Tibial nerve (tissue), 4 donors: ENCODE measurements at places on chromosomes 3 and 15. TPM values are rescaled to one million over a fixed set of nuclear protein-coding genes. Genes with fewer than 3 reads are reported as not detected.

DNA sequence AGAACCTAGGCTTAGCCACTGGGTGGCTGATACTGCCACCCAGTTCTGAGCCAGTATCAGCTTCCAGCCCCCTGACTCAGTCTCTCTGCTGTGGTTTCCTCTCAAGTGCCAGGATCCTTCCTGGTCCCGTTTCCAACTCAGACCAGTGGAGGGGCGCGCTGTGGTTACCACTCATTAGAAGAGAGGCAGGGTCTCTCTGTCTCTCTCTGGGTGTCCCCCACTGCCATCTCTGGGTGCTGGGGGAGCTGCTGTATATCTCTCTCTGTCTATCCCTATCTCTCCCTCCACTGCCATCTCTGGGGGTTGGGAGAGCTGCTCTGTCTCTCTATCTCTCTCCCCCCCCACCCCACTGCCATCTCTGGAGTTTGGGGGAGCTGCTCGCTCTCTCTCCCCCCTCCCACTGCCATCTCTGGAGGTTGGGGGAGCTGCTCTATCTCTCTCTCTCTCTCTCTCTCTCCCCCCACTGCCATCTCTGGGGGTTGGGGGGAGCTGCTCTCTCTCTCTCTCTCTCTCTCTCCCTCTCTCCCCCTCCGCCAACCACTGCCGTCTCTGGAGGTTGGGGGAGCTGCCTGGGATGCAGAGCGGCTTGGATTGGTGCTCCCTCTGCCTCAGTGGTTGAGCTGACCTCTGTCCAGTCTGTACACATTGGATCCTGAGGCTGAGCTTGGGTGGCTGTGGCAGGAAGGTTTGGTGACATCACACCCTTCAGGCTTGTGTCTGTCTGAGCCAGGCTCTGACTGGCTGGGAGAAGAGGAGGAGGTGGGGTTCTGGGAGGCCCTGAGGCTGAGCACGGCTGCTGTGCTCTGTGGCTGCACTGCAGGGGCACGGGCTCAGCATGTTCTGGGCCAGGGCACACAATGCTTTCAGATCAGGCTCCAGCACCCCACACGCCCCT lies 98.9 kb downstream of the APBA2 start:
- H3K4me3 ChIP-seq, result no peak overlapping the region
- no peaks in the 10 kb centered on the region for H3K27me3 ChIP-seq
- no peaks in the 10 kb centered on the region for H3K4me1 ChIP-seq
- H3K36me3 ChIP-seq, result no peaks in the 10 kb centered on the region

DNA sequence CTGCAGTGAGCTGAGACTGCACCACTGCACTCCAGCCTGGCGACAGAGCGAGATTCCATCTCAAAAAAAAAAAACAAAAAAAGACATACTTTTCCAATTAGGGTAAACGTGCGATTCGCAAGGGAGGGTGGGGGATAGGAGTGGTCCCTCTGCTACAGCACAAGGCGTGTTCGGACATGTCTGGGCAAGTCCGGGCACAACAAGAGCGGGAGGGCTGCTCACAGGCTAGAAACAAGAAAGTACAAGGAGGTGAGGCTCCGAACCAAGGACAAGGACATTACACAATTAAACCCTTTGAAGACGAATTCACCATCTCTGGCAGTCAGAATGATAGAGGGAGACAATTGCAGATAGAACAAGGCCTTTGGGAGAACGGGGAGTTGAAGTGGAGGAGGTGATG lies 32.2 kb upstream of the BCL2A1 start:
- H3K27me3 ChIP-seq, result no peaks in the 10 kb centered on the region
- H3K4me1 ChIP-seq, result no peaks in the 10 kb centered on the region
- no peak overlapping the region for H3K27ac ChIP-seq

GRCh38 chr3:38171622-38172021 lies 6.3 kb downstream of the OXSR1 start:
- no peaks in the 10 kb centered on the region for H3K27me3 ChIP-seq
- no peak overlapping the region for H3K27ac ChIP-seq
- no peaks in the 10 kb centered on the region for H3K36me3 ChIP-seq
- no peak for DNase-seq
- no peak overlapping the region for H3K4me3 ChIP-seq
- no peaks in the 10 kb centered on the region for H3K4me1 ChIP-seq

GRCh38 chr15:58472821-58473581 lies 41.2 kb downstream of the LIPC start:
- no peaks in the 10 kb centered on the region for H3K36me3 ChIP-seq
- H3K4me3 ChIP-seq, result no peak overlapping the region
- H3K27ac ChIP-seq, result no peak overlapping the region
- no peak for DNase-seq
- H3K4me1 ChIP-seq, result no peaks in the 10 kb centered on the region
- no peaks in the 10 kb centered on the region for H3K27me3 ChIP-seq

DNA sequence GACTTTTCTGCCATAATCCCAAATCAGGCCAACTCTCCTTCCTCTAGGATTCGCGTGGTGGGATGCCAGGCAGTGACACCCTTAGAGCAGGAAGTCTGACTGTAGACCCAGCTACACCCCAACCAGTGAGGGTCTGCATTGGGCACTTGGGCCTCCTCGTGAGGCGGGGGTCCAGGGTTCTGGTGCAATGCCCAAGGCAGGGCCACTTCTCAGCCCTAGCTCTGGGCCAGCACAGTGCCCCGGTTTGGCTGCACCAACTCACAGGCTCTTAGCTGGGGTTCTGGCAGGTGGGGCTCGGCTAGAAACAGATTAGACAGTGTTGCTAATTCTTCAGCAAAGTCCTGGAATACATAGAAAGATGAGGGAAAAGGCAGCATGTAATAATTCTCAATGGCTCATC lies 12.7 kb downstream of the CDAN1 start:
- no peak overlapping the region for H3K27ac ChIP-seq
- H3K36me3 ChIP-seq, result no peaks in the 10 kb centered on the region
- no peak for DNase-seq
- H3K4me1 ChIP-seq, result no peaks in the 10 kb centered on the region
- no peaks in the 10 kb centered on the region for H3K27me3 ChIP-seq

DNA sequence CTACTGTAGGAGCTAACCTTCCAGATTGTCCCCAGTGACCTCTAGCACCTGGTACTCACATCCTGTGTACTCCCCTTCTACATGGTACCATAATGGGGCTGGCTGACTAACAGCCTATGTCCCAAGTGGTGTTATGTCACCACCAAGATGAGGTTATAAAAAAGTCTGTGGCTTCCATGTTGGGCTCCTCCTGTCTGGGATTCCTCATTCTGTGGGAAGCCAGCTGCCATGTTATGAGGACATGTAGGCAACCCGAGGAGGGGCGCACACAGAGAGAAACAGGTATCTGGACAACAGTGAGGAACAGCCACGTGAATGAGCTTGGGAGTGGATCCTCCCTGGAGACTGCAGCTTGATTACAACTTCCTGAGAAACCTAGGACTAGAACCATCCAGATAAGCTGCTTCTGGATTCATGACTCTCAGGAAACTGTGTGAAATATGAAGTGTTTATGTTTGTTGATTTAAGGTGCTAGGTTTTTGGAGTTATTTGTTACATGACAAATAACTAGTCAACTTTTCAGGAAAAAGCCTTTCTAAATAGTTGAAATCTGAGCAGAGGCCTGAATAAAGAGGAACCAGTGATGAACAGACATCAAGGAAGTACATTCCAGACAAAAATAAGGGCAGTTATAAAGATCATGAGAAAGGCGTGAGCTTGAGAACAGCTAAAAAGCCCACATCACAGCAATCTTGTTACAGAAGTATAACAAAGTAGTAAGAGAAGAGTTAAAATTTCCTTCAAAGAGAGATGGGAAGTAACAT lies 21.7 kb downstream of the GOLIM4 start:
- H3K4me1 ChIP-seq, result no peaks in the 10 kb centered on the region
- no peak overlapping the region for H3K4me3 ChIP-seq
- H3K27me3 ChIP-seq, result no peaks in the 10 kb centered on the region
- no peaks in the 10 kb centered on the region for H3K36me3 ChIP-seq
- DNase-seq, result no peak

The PLA2G4E gene
- not detected for total RNA-seq

DNA sequence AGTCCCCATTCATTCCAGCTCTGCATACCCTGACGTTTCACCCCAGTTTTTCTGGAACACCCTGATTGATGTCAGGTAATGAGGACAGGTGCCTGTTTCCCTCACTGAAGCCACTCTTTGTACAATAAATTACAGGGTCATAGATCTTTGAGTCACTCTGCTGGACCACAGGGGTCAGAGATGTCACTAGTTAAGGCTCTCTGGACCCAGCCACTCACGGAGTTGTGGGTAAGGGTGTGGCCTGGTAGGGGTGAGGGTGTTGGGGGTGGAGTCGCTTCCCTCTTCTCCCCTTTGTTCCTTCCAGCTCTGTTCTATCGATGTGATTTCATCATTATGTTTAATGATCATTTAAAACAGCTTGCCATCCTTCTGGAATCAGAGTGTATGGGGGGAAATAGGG lies 512 bp downstream of the IQCF5 start:
- H3K36me3 ChIP-seq, result no peaks in the 10 kb centered on the region
- no peaks in the 10 kb centered on the region for H3K27me3 ChIP-seq
- no peak overlapping the region for H3K27ac ChIP-seq
- no peak for DNase-seq
- H3K4me1 ChIP-seq, result no peaks in the 10 kb centered on the region
- H3K4me3 ChIP-seq, result no peak overlapping the region

- peaks cover 22% of the 10 kb centered on the region for H3K4me1 ChIP-seq
- no peaks in the 10 kb centered on the region for H3K36me3 ChIP-seq
- H3K27me3 ChIP-seq, result no peaks in the 10 kb centered on the region
- DNase-seq, result peak; percentile 20
- peak overlapping the region; percentile 98 for H3K27ac ChIP-seq
Measured at GRCh38 chr3:31533169-31534064, 692 bp downstream of the STT3B start.

- H3K4me1 ChIP-seq, result no peaks in the 10 kb centered on the region
- no peak overlapping the region for H3K4me3 ChIP-seq
- H3K27ac ChIP-seq, result no peak overlapping the region
- no peaks in the 10 kb centered on the region for H3K36me3 ChIP-seq
Measured at GRCh38 chr15:93043621-93044300, 45.2 kb downstream of the RGMA start.

- H3K36me3 ChIP-seq, result no peaks in the 10 kb centered on the region
- H3K4me3 ChIP-seq, result no peak overlapping the region
- H3K27me3 ChIP-seq, result no peaks in the 10 kb centered on the region
- H3K4me1 ChIP-seq, result no peaks in the 10 kb centered on the region
Measured at GRCh38 chr15:84937144-84937543, 44.5 kb upstream of the PDE8A start.

The NRROS gene
- 11.3 TPM for total RNA-seq

The ZBTB20 gene
- total RNA-seq, result 123 TPM
